Thoracic aorta (tissue), 2 donors: ENCODE measurements at places on chromosomes 16 and 17.

GRCh38 chr17:14875557-14876412 lies 389.3 kb downstream of the PMP22 start:
- no peak for DNase-seq

GRCh38 chr16:46962629-46963028 lies 10.8 kb downstream of the DNAJA2 start:
- DNase-seq, result no peak

GRCh38 chr16:89198417-89199240 lies 1.7 kb downstream of the SLC22A31 start:
- DNase-seq, result no peak

DNA sequence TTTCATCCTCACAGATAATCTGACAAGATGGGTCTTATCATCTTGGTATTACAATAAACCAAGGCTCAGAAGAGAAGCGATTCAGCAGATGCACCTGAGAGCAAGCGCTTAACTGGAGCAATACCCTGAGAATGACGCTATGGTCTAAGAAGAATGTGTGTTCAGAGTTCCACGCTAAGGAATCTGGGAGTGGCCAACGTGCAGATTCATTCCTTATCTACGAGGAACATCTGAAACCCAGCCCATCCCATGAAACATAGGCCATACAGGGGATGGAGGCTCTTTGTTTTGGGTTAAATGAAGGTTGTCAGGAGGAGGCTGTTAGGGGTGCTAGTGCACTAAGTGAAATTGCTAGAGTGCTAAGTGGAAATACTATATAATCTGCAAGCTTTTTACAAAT lies 28.5 kb upstream of the KDM8 start:
- no peak for DNase-seq

GRCh38 chr16:65283181-65283651 lies 161.4 kb upstream of the CDH11 start:
- no peak for DNase-seq

- no peak for DNase-seq
Measured at GRCh38 chr16:85607796-85608514, 5.2 kb upstream of the GSE1 start.
